Activated T-helper 1 cell treated with anti-CD3 and anti-CD28 coated beads, Interleukin-12 subunit alpha, Interleukin-12 subunit beta, Interleukin-2, Interleukin-4 antibody, amounts not matched to agents 30 ng/mL and 10 ng/mL and 1 ng/mL, durations not matched to agents 14 hours and 24 hours and 36 hours (primary cell): ENCODE measurements at places on chromosomes 4 and X.
A peak's percentile ranks its signal among the peaks of the same experiment; 100 is the strongest.

- DNase-seq = peak; percentile 22
Observed at GRCh38 chr4:83644677-83645659, 109.1 kb downstream of the GPAT3 start.

DNA sequence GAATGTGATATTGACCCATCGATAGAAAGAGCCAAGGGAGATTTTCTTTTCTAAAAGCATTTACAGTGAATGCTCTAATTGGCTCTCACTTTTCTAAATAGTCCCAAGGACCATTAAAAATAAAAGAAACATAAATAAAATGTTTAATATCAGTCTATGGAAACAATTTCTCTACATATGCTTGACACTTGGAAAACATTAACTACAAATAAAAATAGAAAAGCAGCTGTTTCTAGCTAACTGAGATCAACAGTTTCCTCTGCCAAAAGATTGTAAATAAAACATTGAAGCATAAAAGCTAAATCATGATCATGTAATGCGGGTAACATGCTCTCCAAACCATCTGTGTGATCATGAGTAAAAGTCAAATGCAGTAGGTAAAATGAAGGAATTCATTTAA lies 49.7 kb downstream of the CORIN start:
- no peak for DNase-seq

DNA sequence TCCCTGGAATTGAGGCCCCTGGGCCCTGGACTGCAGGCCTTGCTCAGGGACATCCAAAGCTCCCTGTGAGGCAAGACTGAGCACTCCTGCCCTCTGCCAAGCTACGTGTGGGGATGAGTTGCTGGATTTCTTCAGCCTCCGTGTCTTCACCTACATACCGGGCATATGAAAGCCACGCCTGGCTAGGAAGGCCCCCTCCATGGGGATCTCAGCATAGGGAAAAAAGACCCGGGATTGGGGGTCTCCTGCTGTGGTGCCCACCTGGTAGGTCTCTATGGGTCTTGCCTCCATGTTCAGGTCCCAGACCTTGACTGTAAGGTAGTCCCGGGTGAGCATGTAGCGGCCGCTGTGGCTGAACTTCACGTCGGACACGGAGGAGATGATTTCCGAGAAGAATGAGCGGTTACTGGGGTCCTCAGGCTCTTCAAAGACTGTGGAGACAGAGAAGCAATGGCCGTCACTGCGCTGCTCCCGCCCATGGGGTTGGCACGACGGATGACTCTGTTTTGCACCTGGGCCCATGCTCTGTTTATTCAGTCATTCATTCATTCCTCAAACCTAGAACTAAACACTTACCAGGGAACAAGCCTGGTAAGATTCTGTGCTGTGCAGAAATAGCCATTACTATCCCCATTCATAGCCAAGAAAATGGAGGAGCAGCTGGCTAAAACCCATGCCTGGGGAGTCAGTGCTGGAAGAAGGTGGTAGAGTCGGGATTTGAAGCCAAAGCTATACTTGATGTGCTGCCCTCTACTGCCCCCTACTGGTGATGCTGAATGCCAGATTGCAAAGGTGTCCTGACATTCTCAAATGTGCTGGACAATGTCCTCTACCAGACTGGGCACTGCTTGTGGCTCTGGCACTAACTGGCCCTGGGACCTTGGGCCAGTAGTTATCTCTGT lies 63.9 kb downstream of the WFS1 start:
- no peak for DNase-seq

GRCh38 chrX:39152106-39152649 lies 350.9 kb downstream of the MID1IP1 start:
- DNase-seq = no peak
